Left lobe of liver (tissue), 2 donors: ENCODE measurements at places on chromosomes 2 and 18. TPM values are rescaled to one million over a fixed set of nuclear protein-coding genes. Genes with fewer than 3 reads are reported as not detected.

ZAP70 gene
- total RNA-seq, result 1.5 TPM

HOXD13 gene
- not detected for total RNA-seq

- DNase-seq, result no peak
Measured at GRCh38 chr2:195659114-195659513, 2.1 kb downstream of the SLC39A10 start.

DNA sequence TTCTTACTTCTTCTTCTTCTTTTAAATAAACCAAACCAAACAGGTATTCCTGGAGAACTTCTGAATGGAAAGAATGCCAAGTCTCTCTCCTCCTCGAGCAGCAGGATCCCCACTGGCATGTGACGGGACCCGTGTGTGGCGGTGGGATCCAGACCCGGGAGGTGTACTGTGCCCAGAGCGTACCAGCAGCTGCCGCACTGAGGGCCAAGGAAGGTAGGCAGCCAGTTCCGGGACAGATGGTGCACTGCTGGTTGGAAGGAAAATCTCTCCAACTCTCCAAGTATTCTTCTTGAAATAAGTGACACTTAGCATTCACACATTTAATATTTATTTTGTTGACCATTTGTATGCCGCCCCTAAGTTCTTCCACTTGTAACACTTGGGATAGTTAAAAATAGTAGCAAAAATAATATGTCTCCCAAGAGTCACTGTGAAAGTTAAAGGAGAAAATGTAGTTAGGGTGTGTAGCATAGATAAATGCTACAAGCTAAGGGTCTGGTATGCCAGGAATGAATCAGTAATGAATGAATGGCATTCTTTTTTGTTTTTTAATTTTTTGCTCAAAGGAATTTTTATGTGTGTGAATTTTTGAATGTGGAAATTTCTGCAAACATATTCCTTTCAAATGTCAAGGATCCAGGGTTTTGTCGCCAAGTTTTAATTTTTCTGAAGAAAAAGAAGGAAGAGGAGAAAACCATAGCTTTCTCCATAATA is 349.9 kb downstream of the THSD7B start:
- no peak for DNase-seq

DNA sequence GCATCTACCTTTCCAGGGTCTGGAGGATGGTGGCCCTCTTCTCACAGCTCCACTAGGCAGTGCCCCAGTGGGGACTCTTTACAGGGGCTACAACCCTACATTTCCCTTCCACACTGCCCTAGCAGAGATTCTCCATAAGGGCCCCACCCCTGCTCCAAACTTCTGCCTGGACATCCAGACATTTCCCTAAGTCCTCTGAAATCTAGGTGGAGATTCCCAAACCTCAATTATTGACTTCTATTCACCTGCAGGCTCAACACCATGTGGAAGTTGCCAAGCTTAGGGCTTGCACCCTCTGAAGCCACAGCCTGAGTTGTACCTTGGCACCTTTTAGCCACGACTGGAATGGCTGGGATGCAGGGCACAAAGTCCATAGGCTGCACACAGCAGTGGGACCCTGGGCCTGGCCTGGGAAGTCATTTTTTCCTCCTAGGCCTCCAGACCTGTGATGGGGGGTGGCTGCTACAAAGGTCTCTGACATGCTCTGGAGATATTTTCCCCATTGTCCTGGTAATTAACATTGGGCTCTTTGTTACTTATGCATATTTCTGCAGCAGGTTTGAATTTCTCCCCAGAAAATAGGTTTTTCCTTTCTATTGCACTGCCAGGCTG is 53.7 kb upstream of the ST3GAL5 start:
- DNase-seq, result no peak

DNA sequence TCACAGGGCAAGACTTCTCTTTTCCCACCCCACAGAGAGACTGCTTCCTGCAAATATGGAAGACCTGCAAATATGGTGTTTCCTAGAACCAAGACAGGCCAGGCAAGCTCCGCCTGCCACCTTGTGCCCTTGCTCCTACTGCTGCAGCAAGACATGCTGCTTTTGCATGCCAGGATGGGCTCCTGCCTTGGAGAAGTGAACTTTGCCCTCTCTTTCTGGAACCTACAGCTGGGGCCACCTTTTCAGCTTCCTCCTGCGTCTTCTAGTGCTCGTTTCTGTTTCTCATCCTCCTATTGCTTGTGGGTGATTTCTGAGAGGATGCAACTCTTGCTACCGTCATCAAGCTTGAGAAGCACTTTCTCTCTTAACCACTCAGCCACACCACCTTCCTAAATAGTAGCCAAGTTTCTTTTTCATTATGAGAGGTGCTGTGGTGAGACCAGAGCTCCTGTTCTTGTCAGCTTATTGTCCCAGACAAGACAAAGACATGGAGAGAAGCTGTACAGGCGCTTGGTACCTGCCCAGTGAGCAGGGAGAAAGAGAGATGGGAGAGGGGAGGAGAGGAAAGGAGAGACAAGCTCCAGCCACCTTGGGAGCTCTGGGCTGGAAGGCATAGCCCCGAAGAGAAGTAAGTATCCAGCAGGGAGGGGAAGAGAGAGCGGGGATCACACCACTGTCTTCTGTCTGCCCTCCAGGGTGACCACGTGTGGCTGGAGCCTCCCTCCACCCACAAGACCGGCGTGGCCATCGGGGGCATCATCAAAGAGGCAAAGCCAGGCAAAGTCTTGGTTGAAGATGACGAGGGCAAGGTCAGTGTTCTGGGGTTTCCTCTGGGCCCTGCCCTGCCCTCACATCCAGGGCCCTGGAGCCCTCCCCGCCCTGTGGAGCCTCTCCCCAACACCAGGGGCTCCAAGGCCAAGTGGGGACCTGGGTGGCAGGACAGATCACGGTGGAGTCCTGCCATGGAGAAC is 28.3 kb downstream of the MYO7B start:
- DNase-seq, result no peak
